Fibroblast of upper back skin (primary cell): ENCODE measurements at places on chromosomes 4 and X.

DNA sequence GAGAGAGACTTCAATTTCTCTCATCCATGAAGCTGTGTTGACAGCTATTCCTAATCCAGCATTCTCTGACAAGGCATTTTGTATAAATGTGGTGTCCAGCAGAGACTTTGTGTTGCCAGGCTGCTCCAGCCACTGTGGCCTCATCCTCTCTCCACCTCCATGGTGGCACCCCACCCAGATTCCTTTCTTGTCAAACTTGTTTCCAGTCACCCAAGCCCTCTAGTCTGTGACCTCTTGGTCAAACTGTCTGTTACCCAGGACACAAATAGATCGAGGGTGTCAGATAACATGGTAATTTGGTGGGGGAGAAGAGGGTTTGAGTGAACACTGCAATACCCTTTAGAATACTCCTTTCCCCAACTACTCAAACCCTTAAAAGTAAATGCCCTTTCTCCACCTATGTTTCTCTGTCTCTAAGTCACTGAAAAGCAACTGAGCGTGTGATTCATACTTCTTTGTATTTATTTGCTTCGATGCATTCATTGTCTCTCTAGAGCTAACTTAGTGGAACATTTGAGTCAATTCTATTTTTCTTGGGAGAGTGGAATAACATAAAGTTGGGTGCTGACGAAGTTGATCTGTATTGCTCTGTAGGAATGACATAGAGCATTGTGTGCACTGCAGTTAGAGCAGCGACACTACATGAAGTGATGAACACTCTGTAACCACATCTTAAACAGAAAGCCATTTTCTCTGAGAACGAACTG is 13.7 kb downstream of the PITX2 start:
- DNase-seq: no peak

GRCh38 chrX:2500803-2501558 is at the start of the genes DHRSX and ZBED1:
Gene DHRSX, minus strand, starts transcription at chrX:2500976. Its CDS starts 51 bp downstream, at chrX:2500925.
Gene ZBED1, minus strand, starts transcription at chrX:2500976. Its CDS starts 10,257 bp downstream, at chrX:2490719.
- peak; percentile 23 for DNase-seq

DNA sequence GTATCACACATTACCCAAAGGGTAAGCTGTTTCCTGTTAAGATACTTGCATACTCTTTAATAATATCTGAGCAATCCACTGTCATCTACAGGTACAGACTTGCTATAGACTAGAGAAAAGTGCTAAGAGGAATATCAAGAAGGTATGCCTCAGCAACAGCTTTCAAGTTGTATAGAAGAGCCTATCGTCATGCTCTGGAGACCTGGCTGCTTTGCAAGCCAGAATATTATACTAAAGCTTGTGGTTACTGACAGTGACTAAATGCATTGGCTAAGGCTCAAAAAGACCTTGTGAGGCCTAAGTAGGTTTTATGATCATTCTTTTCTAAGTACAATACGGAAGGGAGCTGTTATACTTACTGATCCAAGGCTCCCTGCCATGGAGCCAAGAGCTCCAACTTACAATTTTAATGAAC is 11.3 kb downstream of the LAMP2 start:
- DNase-seq: peak; percentile 86

DNA sequence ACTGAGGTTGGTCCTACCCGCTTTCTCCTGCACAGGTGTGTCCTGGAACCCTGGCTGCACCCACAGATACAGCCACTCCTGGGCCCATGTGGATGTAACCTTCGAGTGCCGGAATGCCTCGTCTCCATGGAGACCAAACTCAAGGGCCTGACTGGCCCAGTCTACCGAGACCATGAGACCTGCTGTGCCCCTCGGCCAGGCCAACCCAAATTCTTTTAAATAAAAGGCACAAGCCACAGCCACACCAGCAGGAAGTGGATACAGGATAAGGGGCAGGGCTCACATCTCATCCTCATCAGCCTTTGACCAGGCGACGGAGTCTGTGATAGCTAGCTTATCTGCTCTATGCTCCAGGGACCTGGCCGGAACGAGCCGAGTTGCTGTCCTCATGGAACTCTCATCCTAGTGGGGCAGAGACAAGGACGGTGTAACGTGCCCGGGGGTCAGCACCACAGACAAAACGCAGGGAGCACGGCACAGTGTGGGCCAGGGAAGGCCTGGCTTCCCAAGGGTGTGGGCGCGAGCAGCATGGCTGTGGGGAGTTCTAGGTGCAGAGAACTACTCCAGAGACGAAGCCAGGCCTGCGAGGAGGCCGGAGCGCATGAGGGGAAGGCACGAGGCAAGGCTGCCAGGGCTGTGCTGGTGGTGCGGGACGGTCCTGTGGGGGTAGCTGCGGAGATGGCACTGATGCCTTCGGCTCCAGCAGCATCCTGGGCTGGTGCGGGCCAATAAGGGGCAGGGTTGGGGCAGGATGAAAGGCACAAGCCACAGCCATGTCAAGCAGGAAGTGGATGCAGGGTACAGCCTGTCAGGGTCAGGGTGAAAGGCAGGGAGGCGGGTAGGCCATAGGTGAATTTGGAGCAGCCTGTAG is 22.7 kb downstream of the NOP14 start:
- DNase-seq: no peak

DNA sequence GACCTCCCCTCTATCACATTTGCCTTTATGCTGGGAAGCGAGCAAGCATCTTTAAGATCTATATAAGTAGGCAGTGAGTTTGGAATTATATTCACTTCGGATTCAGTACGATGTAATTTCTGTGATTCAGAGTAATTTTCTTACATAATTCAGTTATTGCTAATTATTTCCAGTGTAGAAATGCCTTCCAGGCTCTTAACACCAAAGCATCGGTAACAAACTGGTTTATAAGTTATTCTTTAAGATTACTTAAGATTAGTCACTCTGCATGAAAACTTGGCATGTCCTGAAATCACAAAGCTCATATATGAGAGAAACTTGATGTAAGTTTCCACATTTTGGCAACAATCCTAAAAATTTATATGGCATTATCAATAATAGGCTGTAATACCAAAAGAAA is 120.8 kb downstream of the ADAMTS3 start:
- no peak for DNase-seq

DNA sequence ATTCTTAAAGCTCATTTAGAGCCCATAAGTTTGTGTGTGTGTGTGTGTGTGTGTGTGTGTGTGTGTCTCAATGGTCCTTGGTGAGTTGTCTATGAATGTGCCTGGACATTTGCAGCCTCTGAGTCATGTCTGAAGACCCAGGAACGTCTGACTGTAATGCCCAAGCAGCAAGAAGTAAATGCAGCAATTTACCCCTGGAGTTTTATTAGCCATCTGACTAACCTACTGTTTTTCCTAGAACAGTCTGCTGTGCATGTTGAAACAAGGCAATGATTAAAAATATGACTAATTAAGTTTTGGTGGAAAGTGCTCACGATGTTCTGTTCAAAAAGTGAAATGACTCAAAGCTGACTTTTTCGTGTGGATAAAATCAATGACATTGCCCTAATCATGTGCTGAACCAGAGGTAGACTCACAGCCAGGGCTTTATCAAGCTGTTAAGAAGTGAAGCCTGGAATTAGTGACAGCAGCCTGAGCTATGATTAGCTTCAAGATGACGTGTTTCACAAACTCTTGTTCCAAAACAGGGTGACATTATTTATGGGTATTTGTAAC is 201.6 kb downstream of the CPE start:
- peak; percentile 94 for DNase-seq

DNA sequence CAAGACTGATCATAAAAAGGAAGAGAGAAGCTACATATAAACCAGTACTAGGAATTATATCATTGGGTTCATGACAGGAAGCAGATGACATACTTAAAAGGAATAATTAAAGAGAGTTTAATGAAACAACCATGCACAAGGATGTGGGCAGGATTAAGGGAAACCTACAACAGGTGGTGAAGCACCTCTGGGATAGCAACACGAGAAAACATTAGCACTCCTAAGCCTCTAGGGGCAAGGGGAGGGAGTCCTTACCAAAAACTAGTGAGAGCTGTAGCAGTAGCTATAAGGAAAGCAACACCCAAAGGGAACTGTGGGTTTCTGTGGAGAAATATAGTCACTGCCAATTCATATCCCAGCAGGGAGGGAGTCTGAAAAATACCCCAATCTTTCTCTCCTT is 7.2 kb upstream of the THOC2 start:
- DNase-seq: no peak

GRCh38 chr4:109119852-109120251 is 182.6 kb downstream of the COL25A1 start:
- DNase-seq: no peak

GRCh38 chr4:10354746-10355145 is 102.5 kb downstream of the ZNF518B start:
- no peak for DNase-seq

- no peak for DNase-seq
These were observed 19.1 kb downstream of the FGFRL1 start for GRCh38 chr4:1030559-1030958.

DNA sequence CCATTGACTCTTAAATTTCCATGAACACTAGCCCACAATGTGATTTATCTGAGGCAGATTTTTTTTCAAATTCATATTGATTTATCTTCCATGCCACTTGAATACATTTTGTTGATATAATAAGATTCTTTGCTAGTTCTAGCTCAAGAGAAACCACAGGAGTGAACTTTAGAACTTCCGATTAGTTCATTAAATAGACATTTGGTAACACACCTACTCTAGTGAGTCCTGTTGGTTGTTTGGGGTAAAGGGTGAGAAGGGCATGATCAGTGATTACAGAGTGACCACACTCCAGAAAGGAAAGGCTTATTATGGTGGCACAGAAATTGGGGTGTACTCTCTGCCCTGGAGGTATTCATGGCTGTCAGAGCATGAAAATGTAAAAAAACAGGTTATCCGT is 120.4 kb downstream of the CDKL5 start:
- DNase-seq: no peak
